ENCODE measurements at places on chromosomes 12 and 14.

GRCh38 chr14:34369648-34370030 is 92.4 kb downstream of the SPTSSA start:
- no peak for DNase-seq

GRCh38 chr14:69345402-69345801 is 52.7 kb downstream of the ERH start:
- peak; percentile 19 for DNase-seq

GRCh38 chr14:102508774-102509745 is 516 bp downstream of the ANKRD9 start:
- DNase-seq: peak; percentile 72

DNA sequence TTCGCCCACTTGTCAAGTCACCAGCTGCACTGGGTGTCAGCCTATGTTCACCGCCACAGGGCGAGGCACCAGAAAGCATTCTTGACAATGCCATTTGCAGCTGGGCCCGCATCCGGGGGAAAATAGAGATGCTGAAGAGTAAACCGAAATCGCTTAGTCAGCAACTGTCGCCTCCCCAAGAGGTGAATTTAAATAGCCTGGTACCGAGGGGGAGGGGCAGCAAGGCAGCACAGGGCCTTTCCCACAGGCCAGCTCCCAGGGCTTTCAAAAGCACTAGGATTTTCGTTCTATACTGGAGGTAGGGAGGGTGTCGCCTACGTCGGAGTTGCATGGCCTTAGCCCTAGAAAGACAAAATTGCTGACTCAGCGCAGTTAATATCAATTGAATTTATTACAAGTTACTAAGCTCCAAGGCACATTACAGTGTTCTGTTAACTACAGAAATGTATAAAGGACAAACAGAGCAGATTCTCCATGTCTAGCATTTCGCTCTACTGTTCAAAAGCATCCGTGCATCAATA is 4.3 kb downstream of the IRF2BPL start:
- DNase-seq: peak; percentile 76

GRCh38 chr12:3777206-3777809 is 24.4 kb upstream of the CRACR2A start:
- peak; percentile 88 for DNase-seq

GRCh38 chr12:40701756-40702155 is 9.5 kb downstream of the CNTN1 start:
- DNase-seq: no peak

All from NCI-H69 (cell line).